Left kidney (tissue), 8 donors: ENCODE measurements at places on chromosomes 1 and 21. TPM values are rescaled to one million over a fixed set of nuclear protein-coding genes. Genes with fewer than 3 reads are reported as not detected.

E2F2 gene
- 5.9 TPM for polyA plus RNA-seq

GRCh38 chr1:89672489-89673183 is 39.7 kb downstream of the LRRC8C start:
- no peak for DNase-seq

- DNase-seq, result no peak
Measured at GRCh38 chr1:20928146-20928545, 141.0 kb upstream of the HP1BP3 start.

GRCh38 chr1:21324368-21325141 is 34.3 kb upstream of the ECE1 start:
- no peak for DNase-seq

GRCh38 chr1:80656641-80657040 is 1144.1 kb upstream of the ADGRL2 start:
- no peak for DNase-seq

- no peak for DNase-seq
Measured at GRCh38 chr1:115365738-115366137, 27.7 kb upstream of the NGF start.

DNA sequence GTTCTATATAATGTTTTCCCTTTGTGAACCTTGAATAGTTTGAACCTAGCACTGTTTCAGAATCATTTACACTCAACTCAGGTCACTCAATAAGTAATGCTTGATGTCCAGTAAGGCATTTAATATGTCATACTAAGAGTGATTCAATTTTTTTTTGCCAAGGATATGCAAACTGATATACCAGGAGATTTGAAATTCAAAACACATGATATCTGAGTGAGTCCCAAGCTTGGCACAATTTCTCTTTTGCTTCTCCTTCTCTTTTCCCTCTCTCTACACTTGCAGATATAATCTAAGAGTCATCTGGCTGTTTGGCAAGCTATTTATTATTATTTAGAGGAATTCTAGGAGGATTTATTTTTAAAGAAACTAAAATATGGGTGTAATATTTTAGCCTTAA is 61.6 kb upstream of the SPAG17 start:
- DNase-seq, result no peak

DNA sequence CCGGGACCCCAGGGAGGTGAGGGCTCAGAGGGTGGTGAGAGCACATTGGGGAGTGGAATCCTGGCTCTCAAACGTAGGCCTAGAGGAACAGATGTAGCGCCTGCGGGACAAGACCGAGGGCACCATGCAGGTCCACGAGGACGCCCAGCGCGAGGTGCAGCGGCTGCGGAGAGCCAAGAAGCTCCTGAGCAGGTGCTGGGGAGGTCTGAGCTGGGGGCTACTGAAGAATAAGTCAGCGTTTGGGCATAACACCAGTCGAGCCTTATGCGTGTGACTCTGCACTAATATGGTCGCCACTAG is 2.6 kb upstream of the NBPF3 start:
- DNase-seq, result no peak

DNA sequence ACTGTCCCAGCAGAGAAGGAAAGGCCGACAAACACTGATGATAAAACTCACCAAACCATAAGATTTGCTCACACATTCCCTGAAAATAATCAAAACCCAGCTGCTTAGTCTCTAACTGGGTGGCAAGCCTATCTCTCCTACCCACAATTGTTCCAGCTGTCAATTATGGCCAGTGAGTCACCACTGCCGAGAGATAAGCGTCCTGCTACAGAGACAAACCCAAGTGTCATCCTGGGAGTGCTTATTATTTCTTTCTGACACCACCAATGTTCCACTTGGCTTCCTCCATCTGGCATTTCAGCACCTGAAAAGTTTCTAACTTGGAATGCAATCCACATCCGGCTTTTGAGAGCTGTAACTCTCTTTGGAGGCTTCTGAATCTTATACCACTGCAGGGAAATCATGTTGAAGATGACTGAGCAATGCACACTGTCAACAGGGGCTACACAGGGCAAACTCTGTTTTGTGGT is 51.5 kb upstream of the VAV3 start:
- no peak for DNase-seq

GRCh38 chr1:21232044-21232443 is 55.3 kb upstream of the EIF4G3 start:
- peak; percentile 77 for DNase-seq

HMGCS2 gene
- polyA plus RNA-seq, result 79.7 TPM

FCRL6 gene
- polyA plus RNA-seq, result 0.27 TPM

ADORA3 gene
- 0.52 TPM for polyA plus RNA-seq

DNA sequence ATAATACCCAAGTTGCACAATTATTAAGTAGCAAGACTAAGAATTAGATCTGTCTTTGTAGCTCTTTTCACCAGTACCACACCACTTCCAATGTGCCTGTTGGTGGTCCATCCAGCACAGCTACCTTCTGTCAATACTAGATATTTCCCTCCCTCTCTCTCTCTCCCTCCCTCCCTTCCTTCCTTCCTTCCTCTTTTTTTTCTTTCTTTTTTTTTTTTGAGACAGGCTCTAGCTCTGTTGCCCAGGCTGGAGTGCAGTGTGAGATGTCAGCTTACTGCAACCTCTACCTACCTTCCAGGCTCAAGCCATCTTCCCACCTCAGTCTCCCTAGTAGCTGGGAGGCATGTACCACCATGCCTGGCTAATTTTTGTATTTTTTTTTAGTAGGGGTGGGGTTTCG is 21.1 kb downstream of the KPNA6 start:
- DNase-seq, result no peak

DNA sequence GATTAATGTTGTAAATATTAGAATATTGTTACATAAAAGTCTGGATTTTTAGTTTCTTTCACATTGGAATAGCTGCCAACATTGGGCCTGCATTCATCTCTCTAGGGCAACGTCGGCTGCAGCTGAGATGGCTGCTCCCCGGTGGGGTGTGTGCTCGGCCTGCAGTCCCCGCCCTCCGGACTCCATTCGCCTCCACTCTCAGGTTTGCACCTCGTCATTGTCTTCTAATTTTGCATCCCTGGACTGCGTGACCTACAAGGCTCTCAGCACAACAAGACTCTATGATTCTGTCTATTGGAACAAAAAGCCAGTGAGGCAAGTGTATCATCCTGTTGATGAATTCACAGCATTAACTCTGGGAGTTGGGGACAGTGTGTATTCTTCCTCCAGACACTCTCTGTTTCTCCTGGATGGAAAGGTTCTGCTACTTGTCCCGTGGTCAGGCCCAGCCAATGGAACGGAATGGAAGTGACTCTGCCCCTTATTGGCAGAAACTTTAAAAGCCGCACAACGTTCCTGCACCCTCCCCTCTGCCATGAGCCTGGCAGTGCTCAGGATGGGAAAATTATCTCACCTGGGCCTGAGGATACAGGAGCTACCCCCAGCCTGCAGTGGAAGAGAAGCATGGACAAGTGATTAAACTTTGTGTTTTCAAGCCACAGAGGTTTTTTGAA is 105.0 kb upstream of the SAMD11 start:
- DNase-seq, result no peak

CLDN8 gene
- polyA plus RNA-seq, result 48.9 TPM

DNA sequence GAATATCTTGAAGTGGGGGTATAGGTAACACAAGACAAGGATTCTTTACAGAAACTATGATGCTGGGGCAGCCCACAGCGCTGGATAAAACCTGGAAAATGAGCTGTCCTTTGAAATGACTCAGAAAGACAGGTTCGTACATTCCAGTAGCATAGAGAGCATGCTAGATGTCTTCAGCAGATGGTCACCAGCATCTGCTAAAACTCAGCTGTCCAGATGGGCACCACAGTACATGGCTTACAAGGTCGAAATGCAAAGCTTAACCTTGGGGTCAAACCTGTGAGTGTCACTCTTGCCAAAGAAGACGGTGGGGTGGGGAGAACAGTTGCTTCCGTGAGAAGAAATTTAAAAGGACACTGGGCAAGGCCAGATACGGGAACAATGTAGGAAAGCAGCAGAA is 41.3 kb upstream of the TRIM45 start:
- DNase-seq, result no peak

- no peak for DNase-seq
Measured at GRCh38 chr1:226957714-226958113, 17.6 kb downstream of the COQ8A start.

DNA sequence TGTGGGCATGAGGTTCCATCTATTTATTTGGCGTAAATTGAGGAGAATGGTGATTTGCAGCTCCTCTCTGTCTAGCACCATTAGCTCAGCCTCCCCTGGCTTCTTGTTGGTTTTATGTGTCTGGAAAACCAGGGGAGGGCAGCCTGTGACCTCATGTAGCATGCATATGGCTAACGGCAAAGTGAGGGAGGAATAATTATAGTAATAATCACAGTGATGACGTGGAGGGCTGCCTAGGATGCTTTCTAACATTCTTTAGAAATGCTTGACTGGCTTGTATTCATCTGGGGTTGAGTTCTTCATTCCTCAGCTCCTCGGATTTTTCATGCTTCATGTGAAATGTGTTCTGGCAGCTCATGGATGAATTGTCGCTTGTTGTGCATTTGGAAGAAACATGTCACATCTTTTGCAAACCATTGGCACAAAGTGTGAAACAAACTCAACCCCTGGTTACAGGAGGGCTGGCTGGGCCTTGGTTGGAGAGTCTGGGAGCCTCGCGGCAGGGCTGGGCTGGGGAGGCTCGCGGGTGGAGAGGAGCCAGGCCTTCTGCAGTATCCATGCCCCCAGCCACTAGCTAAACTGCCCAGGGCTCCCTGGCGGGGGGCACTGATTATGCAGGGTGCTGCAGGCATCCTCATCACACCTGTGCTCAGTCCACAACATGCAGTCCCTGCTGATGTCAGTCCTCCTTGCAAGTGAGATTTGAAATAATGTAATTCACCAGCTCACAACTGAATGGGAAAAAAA is 149.6 kb downstream of the DISC1 start:
- DNase-seq, result no peak

DNA sequence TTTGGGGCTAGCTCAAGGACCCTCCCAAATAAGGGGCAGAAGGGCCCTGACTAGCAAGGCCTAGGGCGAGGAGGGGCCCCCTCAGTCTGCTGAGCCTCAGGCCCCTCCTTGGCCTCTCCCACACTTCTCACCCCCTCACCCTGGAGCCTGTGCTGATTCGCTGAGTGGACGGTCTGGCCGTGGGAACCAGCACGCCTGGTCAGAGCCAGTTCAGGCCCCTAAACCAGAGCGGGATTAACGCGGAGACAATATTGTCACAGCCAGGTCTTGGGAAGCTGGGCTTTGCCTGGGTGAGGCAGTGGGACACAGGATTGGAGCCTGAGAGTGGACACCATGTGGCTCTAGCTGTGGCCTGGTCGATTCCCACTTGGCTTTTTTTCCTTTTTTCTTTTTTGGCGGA is 4.8 kb upstream of the FBLIM1 start:
- DNase-seq, result peak; percentile 15

- no peak for DNase-seq
Measured at GRCh38 chr1:74399249-74399648, 113.2 kb downstream of the LRRC53 start.
